ENCODE measurements at places on chromosomes 3 and 15. TPM values are rescaled to one million over a fixed set of nuclear protein-coding genes. Genes with fewer than 3 reads are reported as not detected.

The ISLR2 gene
- total RNA-seq, result not detected

The NECTIN3 gene
- total RNA-seq, result 72.7 TPM

The RETNLB gene
- not detected for total RNA-seq

The HGD gene
- not detected for total RNA-seq

The ASB14 gene
- total RNA-seq, result not detected

The CTXN2 gene
- not detected for total RNA-seq

The NR2E3 gene
- not detected for total RNA-seq

The FANCD2OS gene
- not detected for total RNA-seq

The TRH gene
- not detected for total RNA-seq

The PRR20G gene
- total RNA-seq, result not detected

The RHOA gene
- total RNA-seq, result 490 TPM

The ISG20 gene
- total RNA-seq, result 1.2 TPM

The DLL4 gene
- total RNA-seq, result not detected

The TM4SF4 gene
- total RNA-seq, result not detected

The DUOXA2 gene
- not detected for total RNA-seq

The C3orf22 gene
- not detected for total RNA-seq

The MEGF11 gene
- 0.03 TPM for total RNA-seq

Measured in SJSA1 (cell line).